ENCODE measurements at places on chromosomes 13 and 19. TPM values are rescaled to one million over a fixed set of nuclear protein-coding genes. Genes with fewer than 3 reads are reported as not detected.

GRCh38 chr13:94312511-94313216, 166.8 kb downstream of the DCT start:
- DNase-seq, result no peak

DNA sequence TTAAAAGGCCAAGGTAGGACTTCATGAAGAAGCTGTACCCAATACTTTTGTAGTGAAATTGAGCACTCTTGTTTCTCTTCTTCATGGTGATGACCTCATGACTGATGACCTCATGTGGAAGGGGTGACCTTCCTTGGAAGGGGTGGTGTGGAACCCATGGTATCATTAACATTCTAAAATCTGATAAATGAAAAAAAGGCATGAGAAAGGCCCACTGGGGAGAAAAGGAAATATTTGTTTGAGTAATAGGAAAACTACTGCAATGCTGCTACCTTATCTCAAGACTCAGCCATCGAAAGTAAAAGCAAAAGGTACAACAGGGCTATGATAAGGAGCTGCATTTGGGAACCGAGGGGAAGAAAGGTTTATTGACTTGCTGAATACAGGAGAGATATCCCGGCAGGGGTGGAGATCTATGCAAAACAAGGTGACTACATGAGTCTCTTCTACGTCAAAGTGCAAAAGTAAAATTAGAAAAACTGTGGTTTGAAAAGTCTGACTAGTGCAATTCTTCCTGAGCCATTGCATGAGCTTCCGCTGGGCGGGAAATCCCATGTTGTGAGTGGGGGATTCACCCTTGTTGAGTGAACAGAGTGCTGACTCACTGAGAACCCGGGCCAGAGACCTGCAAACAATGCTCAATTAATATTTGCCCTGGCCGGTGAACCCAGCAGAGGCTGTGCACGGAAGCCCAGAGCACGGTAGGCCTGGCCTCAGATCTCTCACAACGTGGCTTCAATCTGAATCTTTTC, 138.9 kb upstream of the RFC3 start:
- peak; percentile 84 for DNase-seq

- no peak for DNase-seq
Measured at GRCh38 chr19:1274852-1275259, 474 bp upstream of the FAM174C start.

Gene FCAR
- polyA plus RNA-seq, result not detected

Gene ERFL
- not detected for polyA plus RNA-seq

All from fibroblast of lung (primary cell).